Cardiac muscle cell (in vitro differentiated cells and primary cell): ENCODE measurements at places on chromosomes 6 and 20.

- H3K4me1 ChIP-seq = no peaks in the 10 kb centered on the region
- peaks cover 2% of the 10 kb centered on the region for H3K27me3 ChIP-seq
- H3K36me3 ChIP-seq = no peaks in the 10 kb centered on the region
Measured at GRCh38 chr20:58069796-58070663, 158.4 kb downstream of the ANKRD60 start.

- H3K36me3 ChIP-seq = no peaks in the 10 kb centered on the region
- no peak for DNase-seq
- no peak overlapping the region for H3K4me3 ChIP-seq
- no peak overlapping the region for H3K27ac ChIP-seq
- no peaks in the 10 kb centered on the region for H3K27me3 ChIP-seq
Measured at GRCh38 chr6:36756786-36757185, 59.2 kb downstream of the RAB44 start.

- peaks cover 21% of the 10 kb centered on the region for H3K4me1 ChIP-seq
- peak; percentile 49 for DNase-seq
- H3K36me3 ChIP-seq = no peaks in the 10 kb centered on the region
- peaks cover 6% of the 10 kb centered on the region for H3K27me3 ChIP-seq
Measured at GRCh38 chr6:3455569-3456394, 1.1 kb downstream of the SLC22A23 start.

DNA sequence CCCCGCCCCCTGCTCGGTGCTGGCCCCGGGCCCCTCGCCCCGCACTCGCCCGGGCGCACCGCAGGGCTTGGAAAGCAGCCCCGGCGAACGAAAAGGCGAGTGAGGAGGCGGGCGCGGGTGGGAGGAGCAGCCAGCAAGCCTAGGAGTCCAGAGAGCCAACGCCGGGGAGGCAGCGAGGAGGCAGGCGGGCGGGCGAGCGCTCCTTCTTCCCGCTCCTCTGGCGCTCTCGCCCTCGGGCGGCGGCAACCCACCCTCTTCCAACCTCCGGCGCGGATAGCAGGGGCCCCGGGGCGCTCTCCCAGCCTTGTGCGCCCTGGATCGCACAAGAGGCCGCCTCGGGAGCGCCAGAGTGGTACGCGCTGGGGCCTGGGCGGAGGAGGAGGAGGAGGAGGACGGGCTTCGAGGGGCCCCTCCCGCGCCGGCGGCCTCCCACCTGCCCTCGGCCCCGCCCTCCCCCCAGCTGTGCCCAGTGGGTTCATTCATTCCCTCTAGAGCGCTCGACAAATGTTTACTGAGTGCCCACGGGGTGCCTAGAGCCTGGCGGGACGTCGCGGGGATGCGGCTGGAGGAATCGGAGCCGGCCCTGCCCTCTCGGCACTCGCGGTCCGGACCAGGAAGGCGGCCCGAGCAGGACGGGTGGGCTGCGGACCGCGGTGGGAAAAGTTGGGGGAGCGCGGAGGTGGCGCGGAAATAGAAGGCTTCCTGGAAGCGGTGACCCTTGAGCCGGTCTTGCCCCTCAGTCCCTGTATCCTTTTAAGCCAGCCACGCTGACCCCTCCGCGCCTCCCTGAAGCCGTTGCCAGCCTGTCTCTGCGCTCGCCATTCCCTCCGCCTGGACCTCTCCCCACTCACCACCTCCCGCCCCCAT lies at the start of gene BMP7:
BMP7 (minus strand) TSS at position 351 of the 867 bp plus-strand sequence. CDS start 519 bp downstream, outside the sequence.
- H3K4me3 ChIP-seq = peak within 1 kb of the TSS; percentile 55
- H3K27me3 ChIP-seq = peaks cover 13% of the 10 kb centered on the region
- DNase-seq = no peak
- peak within 1 kb of the TSS; percentile 88 for H3K27ac ChIP-seq

GRCh38 chr6:150638765-150639164 lies 39.1 kb downstream of the PLEKHG1 start:
- H3K4me1 ChIP-seq = peaks cover 35% of the 10 kb centered on the region
- no peaks in the 10 kb centered on the region for H3K27me3 ChIP-seq
- H3K4me3 ChIP-seq = no peak overlapping the region
- no peak for DNase-seq
- H3K27ac ChIP-seq = no peak overlapping the region

DNA sequence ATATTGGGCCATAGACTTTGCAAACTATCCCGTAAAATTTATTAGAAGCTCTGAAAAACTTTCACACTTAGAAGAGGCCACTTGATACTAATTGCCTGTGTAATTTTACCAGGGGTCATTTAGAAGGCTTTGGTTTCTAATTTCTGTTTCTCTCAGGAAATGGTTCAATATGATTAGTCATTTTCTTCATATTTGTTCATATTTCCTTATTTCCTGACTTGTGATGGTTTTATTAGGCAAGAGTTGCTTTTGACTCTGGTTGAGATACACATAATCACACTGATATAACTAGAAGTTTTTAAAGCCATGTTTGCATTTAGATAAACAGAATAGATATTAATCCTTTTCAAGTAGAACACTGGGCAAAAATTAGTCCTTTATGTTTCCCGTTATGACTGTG lies 11.8 kb upstream of the HBS1L start:
- no peak overlapping the region for H3K27ac ChIP-seq
- no peaks in the 10 kb centered on the region for H3K4me1 ChIP-seq
- H3K4me3 ChIP-seq = no peak overlapping the region
- no peaks in the 10 kb centered on the region for H3K27me3 ChIP-seq
- no peak for DNase-seq

DNA sequence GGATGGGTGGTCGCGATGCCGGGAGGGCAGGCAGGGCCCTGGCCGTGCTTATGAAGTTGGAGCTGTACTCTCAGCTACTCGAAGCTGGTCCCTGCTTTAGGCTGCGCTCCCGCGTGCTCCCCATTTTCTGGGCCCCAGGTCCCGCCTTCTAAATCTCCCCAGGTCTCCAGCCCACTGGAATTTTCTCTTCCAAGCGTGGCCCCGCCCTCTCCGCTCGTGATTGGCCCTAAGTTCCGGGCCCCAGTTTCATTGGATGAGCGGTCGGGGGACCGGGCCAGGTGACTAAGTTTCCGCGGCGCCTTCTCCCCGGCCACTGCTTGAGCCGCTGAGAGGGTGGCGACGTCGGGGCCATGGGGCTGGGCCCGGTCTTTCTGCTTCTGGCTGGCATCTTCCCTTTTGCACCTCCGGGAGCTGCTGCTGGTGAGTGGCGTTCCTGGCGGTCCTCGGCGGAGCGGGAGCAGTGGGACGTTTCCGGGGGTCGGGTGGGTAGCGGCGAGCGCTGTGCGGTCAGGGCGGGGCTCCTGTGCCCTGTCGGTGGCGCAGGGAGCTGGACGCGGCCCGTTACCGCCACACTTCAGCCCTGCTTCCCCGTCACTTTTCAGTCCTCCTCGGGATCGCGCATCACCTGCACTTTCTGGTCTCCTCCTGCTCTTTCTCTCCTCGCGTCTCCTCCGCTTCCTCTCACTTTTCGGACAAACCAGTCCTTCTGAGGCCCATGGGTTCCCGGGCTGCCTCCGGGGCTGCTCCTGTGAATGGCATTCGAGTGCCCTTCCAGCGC lies at the start of gene MICA:
MICA (plus strand) TSS at position 313 of the 778 bp plus-strand sequence; CDS start at position 351, 38 bp downstream.
- peak within 1 kb of the TSS; percentile 42 for H3K27ac ChIP-seq
- H3K27me3 ChIP-seq = peaks cover 20% of the 10 kb centered on the region
- H3K36me3 ChIP-seq = no peaks in the 10 kb centered on the region
- H3K4me3 ChIP-seq = peak within 1 kb of the TSS; percentile 56
- peak; percentile 75 for DNase-seq
- no peaks in the 10 kb centered on the region for H3K4me1 ChIP-seq

- peak; percentile 67 for DNase-seq
- no peak overlapping the region for H3K4me3 ChIP-seq
- no peaks in the 10 kb centered on the region for H3K36me3 ChIP-seq
- H3K27me3 ChIP-seq = no peaks in the 10 kb centered on the region
- H3K4me1 ChIP-seq = no peaks in the 10 kb centered on the region
Measured at GRCh38 chr20:38633577-38634093, 32.0 kb downstream of the ARHGAP40 start.

GRCh38 chr6:2476376-2476775 lies 231.0 kb upstream of the GMDS start:
- DNase-seq = no peak
- H3K4me1 ChIP-seq = peaks cover 7% of the 10 kb centered on the region
- no peaks in the 10 kb centered on the region for H3K36me3 ChIP-seq
- H3K4me3 ChIP-seq = no peak overlapping the region
- no peak overlapping the region for H3K27ac ChIP-seq

DNA sequence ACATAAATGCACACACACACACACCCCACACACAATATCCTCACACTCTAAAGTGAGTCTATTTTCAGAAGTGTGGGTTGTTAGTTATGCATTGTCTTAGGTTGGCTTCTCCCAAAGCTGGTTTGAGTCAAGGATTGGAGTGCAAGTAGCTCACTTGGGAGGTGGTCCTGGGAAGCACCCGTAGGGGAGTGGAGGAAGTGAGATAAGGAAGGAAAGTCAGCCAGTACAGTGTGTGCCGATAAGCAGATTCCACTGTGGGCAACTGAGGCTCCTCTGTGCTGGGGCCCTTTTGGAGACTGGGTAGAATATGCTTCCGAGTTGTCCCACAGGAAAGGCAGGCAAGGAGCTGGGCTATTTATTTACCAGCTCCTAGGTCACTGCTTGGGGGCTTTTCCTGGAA lies 67.2 kb downstream of the PLCB4 start:
- H3K4me3 ChIP-seq = no peak overlapping the region
- no peaks in the 10 kb centered on the region for H3K4me1 ChIP-seq
- no peaks in the 10 kb centered on the region for H3K36me3 ChIP-seq
- no peak overlapping the region for H3K27ac ChIP-seq
- DNase-seq = no peak

GRCh38 chr20:21936720-21937380 lies 231.4 kb downstream of the PAX1 start:
- no peak overlapping the region for H3K27ac ChIP-seq
- no peaks in the 10 kb centered on the region for H3K4me1 ChIP-seq
- no peak overlapping the region for H3K4me3 ChIP-seq
- H3K36me3 ChIP-seq = no peaks in the 10 kb centered on the region

DNA sequence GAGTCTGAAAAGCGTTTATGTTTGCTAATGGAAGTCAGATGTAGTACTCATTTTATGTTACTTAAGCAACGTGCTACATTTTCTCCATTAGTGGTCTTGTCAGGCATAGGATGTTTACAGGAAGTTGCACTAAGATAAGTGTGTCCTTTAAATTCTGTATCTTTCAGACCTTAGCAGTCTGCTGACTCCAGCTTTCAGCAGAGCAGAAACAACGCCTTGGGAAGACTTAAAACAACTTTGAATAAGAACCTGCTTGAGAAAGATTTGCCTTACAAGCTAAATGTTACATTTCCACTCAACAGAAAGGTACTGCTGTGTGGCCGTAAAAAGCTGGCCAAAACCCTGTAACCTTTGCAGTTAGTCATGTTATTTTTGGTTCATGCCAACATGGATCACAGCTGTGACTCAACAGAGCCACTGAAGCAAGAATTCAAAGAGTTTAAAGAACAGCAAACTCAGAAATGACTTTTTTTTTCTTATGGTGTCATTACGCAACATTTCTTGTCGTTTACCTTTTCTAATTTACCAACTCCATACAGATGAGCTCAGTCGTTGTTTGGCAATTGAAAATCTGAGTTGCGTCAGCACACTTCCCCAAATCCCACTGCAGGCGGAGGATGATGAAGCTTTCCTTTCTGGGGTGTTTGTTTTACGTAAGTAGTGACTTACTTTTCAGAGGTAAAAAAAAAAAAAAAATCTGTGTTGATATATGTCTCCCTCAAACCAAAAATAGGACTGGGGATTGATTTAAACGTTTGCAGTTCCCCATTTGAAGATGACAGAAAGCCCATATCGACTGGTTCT lies 27.9 kb upstream of the BMP6 start:
- no peak overlapping the region for H3K4me3 ChIP-seq
- H3K27me3 ChIP-seq = no peaks in the 10 kb centered on the region
- H3K4me1 ChIP-seq = no peaks in the 10 kb centered on the region
- DNase-seq = peak; percentile 95
- H3K36me3 ChIP-seq = no peaks in the 10 kb centered on the region

DNA sequence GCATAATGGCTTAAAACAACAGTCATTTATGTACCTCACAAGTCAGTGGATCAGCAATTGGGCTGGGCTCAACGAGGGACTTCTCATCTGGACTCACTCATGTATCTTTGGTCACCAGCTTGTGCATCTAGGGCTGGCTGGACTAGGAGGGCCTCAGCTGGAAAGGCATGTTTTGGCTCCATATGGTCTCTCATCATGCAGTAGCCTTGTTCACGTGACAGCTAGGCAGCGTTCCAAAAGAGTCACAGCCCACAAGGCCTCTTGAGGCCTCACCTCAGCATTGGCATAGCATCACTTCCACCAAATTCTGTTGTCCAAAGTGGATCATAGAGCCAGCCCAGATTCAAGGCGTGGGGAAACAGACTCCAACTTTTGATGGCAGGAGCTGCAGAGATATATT lies 110.1 kb downstream of the MAFB start:
- H3K4me3 ChIP-seq = no peak overlapping the region
- H3K4me1 ChIP-seq = no peaks in the 10 kb centered on the region
- H3K36me3 ChIP-seq = no peaks in the 10 kb centered on the region

GRCh38 chr20:33145521-33145920 lies 22.4 kb upstream of the BPIFA2 start:
- DNase-seq = no peak
- H3K27me3 ChIP-seq = no peaks in the 10 kb centered on the region
- H3K27ac ChIP-seq = no peak overlapping the region
- no peak overlapping the region for H3K4me3 ChIP-seq

DNA sequence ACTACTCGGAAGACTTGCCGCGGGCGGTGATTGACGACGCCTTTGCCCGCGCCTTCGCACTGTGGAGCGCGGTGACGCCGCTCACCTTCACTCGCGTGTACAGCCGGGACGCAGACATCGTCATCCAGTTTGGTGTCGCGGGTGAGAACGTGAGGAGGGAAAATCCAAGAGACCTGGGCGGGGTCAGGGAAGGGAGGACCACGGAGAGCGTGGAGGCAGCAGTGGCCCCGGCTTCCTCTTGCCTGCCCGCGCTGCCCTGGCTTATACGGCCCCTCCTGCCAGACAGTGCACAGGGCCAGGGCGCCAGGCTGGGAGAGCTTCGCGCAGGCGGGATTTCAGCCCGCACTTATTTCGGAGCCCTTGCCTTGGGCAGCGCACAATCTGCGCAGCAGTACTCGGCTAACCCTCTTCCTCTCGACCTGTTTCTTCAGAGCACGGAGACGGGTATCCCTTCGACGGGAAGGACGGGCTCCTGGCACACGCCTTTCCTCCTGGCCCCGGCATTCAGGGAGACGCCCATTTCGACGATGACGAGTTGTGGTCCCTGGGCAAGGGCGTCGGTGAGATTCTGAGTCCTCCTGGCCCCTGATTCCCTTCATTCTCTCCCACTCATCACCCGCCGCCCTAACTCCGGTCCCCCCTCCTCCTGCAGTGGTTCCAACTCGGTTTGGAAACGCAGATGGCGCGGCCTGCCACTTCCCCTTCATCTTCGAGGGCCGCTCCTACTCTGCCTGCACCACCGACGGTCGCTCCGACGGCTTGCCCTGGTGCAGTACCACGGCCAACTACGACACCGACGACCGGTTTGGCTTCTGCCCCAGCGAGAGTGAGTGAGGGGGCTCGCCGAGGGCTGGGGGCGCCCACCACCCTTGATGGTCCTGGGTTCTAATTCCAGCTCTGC lies 2.0 kb downstream of the MMP9 start:
- no peaks in the 10 kb centered on the region for H3K4me1 ChIP-seq
- H3K27ac ChIP-seq = no peak overlapping the region
- H3K27me3 ChIP-seq = no peaks in the 10 kb centered on the region
- DNase-seq = no peak

GRCh38 chr6:143399176-143399575 lies 51.3 kb downstream of the ADAT2 start:
- no peak overlapping the region for H3K27ac ChIP-seq
- H3K4me3 ChIP-seq = no peak overlapping the region
- H3K4me1 ChIP-seq = no peaks in the 10 kb centered on the region
- DNase-seq = no peak
- H3K36me3 ChIP-seq = no peaks in the 10 kb centered on the region

- H3K4me3 ChIP-seq = no peak overlapping the region
- peaks cover 47% of the 10 kb centered on the region for H3K4me1 ChIP-seq
- peak overlapping the region; percentile 93 for H3K27ac ChIP-seq
- peak; percentile 43 for DNase-seq
Measured at GRCh38 chr6:163962627-163963117, 548.2 kb downstream of the QKI start.
